Endothelial cell of coronary artery (primary cell): ENCODE measurements at places on chromosomes 1 and 21. TPM values are rescaled to one million over a fixed set of nuclear protein-coding genes. Genes with fewer than 3 reads are reported as not detected.

Gene PADI3
- total RNA-seq: not detected in 2 replicates

Gene KCNJ6
- under 0.01 TPM in 1 of 2 replicates, not detected in the other for total RNA-seq

Gene CELA2B
- total RNA-seq: not detected in 2 replicates

Gene TENT5C
- total RNA-seq: 0.09 and 0.19 TPM in 2 replicates

Gene FCRL5
- total RNA-seq: not detected in 2 replicates

Gene NES
- total RNA-seq: 127 and 255 TPM in 2 replicates

Gene MYOM3
- 0.09 and 0.28 TPM in 2 replicates for total RNA-seq

Gene EXO1
- 4.8 and 10.6 TPM in 2 replicates for total RNA-seq

Gene CD244
- 0.09 TPM in 1 of 2 replicates, not detected in the other for total RNA-seq

Gene PRAMEF12
- not detected in 2 replicates for total RNA-seq

Gene INPP5B
- 13.7 and 23.7 TPM in 2 replicates for total RNA-seq

Gene CCDC185
- total RNA-seq: not detected in 2 replicates

Gene UBASH3A
- not detected in 2 replicates for total RNA-seq

Gene AK5
- total RNA-seq: 7.4 and 10.6 TPM in 2 replicates

Gene PFKFB2
- 1.1 and 1.2 TPM in 2 replicates for total RNA-seq

Gene VASH2
- total RNA-seq: 0.09 and 0.27 TPM in 2 replicates

Gene PLD5
- not detected in 2 replicates for total RNA-seq

Gene NBPF10
- total RNA-seq: 0.81 and 1.5 TPM in 2 replicates

Gene S100B
- total RNA-seq: not detected in 2 replicates

Gene MMP23B
- total RNA-seq: 1.1 and 2.8 TPM in 2 replicates

Gene SELENBP1
- 5.5 and 12.2 TPM in 2 replicates for total RNA-seq

Gene CNIH3
- 1.5 and 2.4 TPM in 2 replicates for total RNA-seq

Gene MPL
- not detected in 2 replicates for total RNA-seq

Gene ACTL8
- not detected in 2 replicates for total RNA-seq

Gene DNAJC8
- total RNA-seq: 53.6 and 55.9 TPM in 2 replicates

Gene SLC45A3
- 6.7 and 8.5 TPM in 2 replicates for total RNA-seq

Gene ZNF593OS
- 0.09 TPM in 1 of 2 replicates, not detected in the other for total RNA-seq

Gene SLC9C2
- total RNA-seq: 2.0 TPM in 1 of 2 replicates, not detected in the other

Gene GSTM5
- 0.09 TPM in 2 replicates for total RNA-seq

Gene RPL22
- 194 and 198 TPM in 2 replicates for total RNA-seq

Gene CR1L
- total RNA-seq: not detected in 2 replicates

Gene YARS1
- 84.2 and 100 TPM in 2 replicates for total RNA-seq
